ENCODE measurements at places on chromosomes 12 and 14. TPM values are rescaled to one million over a fixed set of nuclear protein-coding genes. Genes with fewer than 3 reads are reported as not detected.

CMA1 gene
- not detected for polyA plus RNA-seq

FOXM1 gene
- 0.67 TPM for polyA plus RNA-seq

OVCH1 gene
- polyA plus RNA-seq, result not detected

ISM2 gene
- polyA plus RNA-seq, result not detected

CLEC2A gene
- polyA plus RNA-seq, result not detected

PTPRR gene
- not detected for polyA plus RNA-seq

FANCM gene
- 4.3 TPM for polyA plus RNA-seq

AMN gene
- 9.2 TPM for polyA plus RNA-seq

CLEC6A gene
- polyA plus RNA-seq, result 0.07 TPM

KLRD1 gene
- 0.55 TPM for polyA plus RNA-seq
